ENCODE measurements at places on chromosomes 5 and 9.

DNA sequence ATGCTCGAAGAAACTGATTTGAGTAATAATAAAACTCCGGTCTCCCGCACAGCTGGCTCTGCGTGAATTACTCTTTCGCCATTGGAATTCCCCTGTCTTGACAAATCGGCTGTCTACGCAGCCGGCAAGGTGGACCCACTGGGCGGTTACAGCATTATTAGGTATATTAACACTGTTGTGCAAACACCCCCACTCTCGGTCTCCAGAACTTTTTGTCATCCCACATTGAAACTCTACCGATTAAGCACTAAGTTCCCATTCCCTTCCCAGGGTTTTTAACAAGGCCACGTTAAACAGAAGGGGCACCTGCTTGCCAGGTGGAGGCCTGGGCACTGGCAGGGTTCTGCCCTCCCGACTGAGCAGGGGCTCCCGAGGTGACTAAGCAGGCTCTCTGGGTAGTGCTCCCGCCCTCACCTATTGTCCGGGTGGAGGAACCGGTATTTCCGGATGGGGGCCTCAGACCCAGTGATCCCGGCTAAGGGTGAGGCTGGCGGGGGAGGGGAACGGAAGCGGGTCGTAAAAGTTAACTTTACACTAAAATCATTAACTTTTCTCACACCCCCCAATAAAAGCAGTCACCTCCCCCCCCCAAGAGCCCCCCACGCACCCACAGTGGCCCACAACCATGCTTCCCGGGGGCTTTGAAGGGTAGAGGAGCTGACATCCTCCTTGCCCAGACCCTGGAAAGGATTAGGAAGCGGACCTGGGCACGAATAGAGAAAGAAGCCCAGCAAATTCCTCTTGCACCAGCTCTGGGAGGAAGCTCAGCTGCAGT, 53.5 kb upstream of the TJP2 start:
- no peak for DNase-seq

DNA sequence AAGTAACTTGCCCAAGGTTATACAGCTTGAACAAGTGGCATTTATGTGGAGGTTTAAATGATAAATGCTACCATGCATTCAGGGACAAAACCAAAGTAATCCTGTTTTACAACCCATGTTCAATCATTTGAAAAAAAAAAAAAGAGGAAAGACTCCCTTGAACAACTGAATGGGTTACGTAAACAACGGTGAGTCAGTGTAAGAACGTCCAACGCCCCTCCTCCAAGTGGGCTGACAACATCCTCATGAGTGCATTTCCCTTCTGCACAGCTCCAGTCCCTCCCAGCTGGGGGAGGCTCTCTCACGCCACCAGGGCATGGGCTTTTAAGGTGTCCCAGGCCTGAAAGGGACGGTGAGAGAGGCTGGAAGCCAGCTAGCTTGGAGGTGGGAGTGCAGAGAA, 90.0 kb downstream of the PRRT1B start:
- DNase-seq, result peak; percentile 90

DNA sequence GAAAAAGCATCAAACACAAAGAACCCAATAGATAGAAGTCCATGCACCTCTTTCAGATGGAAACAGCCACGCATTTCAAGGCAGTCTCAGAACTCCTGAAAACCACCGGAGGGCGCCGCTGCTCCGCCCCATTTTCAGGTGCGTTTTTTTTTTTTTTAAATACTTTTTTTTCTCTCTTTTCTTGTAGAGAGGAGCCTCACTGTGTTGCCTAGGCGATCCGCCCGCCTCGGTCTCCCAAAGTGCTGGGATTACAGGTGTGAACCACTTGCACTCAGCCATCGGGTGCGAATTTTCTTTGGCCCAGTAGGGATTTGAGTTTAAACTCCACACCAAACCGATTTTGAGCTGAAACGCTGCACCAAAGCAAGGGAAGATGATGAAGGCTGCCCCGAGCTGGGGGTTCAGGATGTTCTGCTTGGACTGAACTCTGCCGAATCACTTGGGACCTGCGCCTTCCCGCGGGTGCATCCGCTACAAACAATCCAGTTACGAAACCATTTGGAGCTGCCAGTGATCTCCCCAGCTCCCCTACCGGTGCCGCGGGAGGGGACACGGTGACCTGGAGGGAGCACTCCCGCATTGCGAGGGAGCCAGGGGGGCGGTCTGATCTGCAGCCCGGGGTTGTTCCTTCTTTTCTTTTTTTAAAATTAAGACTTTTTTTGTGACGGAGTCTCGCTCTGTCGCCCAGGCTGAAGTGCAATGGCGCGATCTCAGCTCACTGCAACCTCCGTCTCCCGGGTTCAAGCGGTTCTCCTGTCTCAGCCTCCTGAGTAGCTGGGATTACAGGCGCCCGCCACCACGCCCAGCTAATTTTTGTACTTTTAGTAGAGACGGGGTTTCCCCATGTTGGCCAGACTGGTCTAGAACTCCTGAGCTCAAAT, 1.4 kb downstream of the PTGR1 start:
- no peak for DNase-seq

DNA sequence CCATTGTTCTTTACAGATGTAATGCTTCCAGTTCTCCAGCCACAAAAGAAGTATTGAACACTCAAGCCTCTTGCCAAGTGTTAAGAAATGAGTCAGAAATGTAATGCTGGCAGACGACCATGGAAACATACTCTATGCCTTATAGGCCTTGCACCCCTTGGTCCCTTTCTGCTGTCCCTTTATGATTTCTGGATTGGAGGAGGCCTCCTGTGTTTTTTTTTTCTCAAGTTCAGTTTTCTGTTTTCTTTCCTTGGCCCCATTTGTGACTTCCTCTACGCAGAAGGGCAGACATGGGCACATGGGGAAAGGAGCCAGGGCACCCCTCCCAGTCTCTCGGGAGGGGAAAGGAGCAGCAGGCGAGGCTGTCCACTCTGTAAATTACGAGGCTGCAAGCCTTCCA, 53.4 kb downstream of the SNX18 start:
- DNase-seq, result no peak

- no peak for DNase-seq
These were observed 15.5 kb upstream of the ERMP1 start for GRCh38 chr9:5848372-5848882.
